A549 treated with CORT108297 at 1 μM for 4 hours (cell line): ENCODE measurements at places on chromosomes 4 and X. TPM values are rescaled to one million over a fixed set of nuclear protein-coding genes. Genes with fewer than 3 reads are reported as not detected.

The RNF212 gene
- total RNA-seq, result 2.1 to 3.1 TPM (median 2.5 TPM) in 5 replicates

The ANOS1 gene
- 0.02 to 0.14 TPM (median 0.06 TPM) in 5 replicates for total RNA-seq

The TRAM1L1 gene
- total RNA-seq, result 0.47 to 0.89 TPM (median 0.55 TPM) in 5 replicates

The NXF2B gene
- total RNA-seq, result not detected in 5 replicates

The PTTG2 gene
- not detected in 5 replicates for total RNA-seq

The TKTL1 gene
- total RNA-seq, result 0.03 TPM in 1 of 5 replicates, not detected in the others

The CSAG3 gene
- not detected in 5 replicates for total RNA-seq

The MXRA5 gene
- total RNA-seq, result not detected in 5 replicates

The SLC4A4 gene
- 1.3 to 2.5 TPM (median 1.9 TPM) in 5 replicates for total RNA-seq

The GNRHR gene
- not detected in 5 replicates for total RNA-seq

The ART3 gene
- not detected in 5 replicates for total RNA-seq

The MAOA gene
- total RNA-seq, result 0.17 to 0.80 TPM (median 0.35 TPM) in 5 replicates

The IRS4 gene
- 0.02 TPM in 1 of 5 replicates, not detected in the others for total RNA-seq

The GABRE gene
- 19.4 to 33.0 TPM (median 25.7 TPM) in 5 replicates for total RNA-seq

The HGFAC gene
- 0.08 to 0.28 TPM (median 0.18 TPM) in 5 replicates for total RNA-seq

The RPS6KA6 gene
- total RNA-seq, result 4.4 to 6.9 TPM (median 5.9 TPM) in 5 replicates

The ITIH6 gene
- 0.01 to 0.02 TPM in 2 of 5 replicates, not detected in the others for total RNA-seq

The P2RY10 gene
- total RNA-seq, result not detected in 5 replicates

The ERCC6L gene
- total RNA-seq, result 11.1 to 15.1 TPM (median 12.4 TPM) in 5 replicates

The FAT4 gene
- 1.1 to 2.1 TPM (median 1.8 TPM) in 5 replicates for total RNA-seq

The PASD1 gene
- not detected in 5 replicates for total RNA-seq

The PGAM4 gene
- 0.32 to 0.46 TPM (median 0.43 TPM) in 5 replicates for total RNA-seq

The PLAC1 gene
- total RNA-seq, result 0.25 to 0.80 TPM (median 0.53 TPM) in 5 replicates

The KCNE5 gene
- 0.06 to 0.20 TPM (median 0.09 TPM) in 4 of 5 replicates, not detected in the other for total RNA-seq

The CEP44 gene
- total RNA-seq, result 4.3 to 8.1 TPM (median 6.1 TPM) in 5 replicates

The AMTN gene
- 0.20 TPM in 1 of 5 replicates, not detected in the others for total RNA-seq

The SLC38A5 gene
- 0.12 to 0.34 TPM (median 0.23 TPM) in 5 replicates for total RNA-seq

The NLGN3 gene
- 0.95 to 1.2 TPM (median 1.1 TPM) in 5 replicates for total RNA-seq

The SPANXN3 gene
- total RNA-seq, result not detected in 5 replicates

The CC2D2A gene
- total RNA-seq, result 11.6 to 14.9 TPM (median 12.9 TPM) in 5 replicates

The ZNF185 gene
- 6.1 to 7.6 TPM (median 6.9 TPM) in 5 replicates for total RNA-seq

The LNX1 gene
- total RNA-seq, result 0.03 to 0.13 TPM (median 0.06 TPM) in 3 of 5 replicates, not detected in the others

The MCF2 gene
- total RNA-seq, result 0.03 to 0.08 TPM (median 0.05 TPM) in 4 of 5 replicates, not detected in the other
